ENCODE measurements at places on chromosomes 4 and X.

GRCh38 chr4:88866862-88867550 lies 169.4 kb upstream of the NAP1L5 start:
- no peaks in the 10 kb centered on the region for H3K4me1 ChIP-seq
- no peaks in the 10 kb centered on the region for H3K36me3 ChIP-seq
- H3K4me3 ChIP-seq: no peak overlapping the region
- H3K27me3 ChIP-seq: peaks cover 4% of the 10 kb centered on the region
- ATAC-seq: no peak

DNA sequence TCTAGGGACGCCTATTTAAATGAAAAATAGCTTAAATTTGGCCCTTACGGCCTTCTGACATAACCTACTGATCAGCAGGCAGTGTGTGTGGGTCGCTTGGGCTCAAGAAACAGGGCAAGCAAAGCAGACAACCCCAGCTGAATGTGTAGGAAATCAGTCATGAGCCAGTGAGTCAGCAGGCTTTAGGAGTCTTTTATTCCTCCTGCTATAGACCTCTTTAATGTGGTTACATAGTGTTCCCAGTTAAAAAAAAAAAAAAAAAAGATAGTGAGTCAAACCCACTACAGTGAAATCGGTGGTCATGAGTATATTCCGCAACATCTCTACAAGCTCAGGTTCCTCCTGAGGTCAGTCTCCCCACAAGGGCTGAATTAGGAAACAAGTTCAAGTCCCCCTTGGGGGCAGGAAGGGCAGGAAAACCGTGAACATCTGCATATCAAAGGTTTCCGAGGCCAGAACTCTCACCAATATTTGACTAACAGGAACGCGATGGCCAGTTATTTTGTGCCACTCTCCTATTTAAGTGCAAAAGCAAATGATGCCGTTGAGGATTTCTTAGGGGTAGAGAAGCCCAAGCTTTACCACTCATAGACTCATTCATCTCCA lies 32.7 kb downstream of the ACSL1 start:
- H3K36me3 ChIP-seq: peaks cover 7% of the 10 kb centered on the region
- peak overlapping the region; percentile 48 for H3K4me3 ChIP-seq
- H3K27me3 ChIP-seq: no peaks in the 10 kb centered on the region
- H3K4me1 ChIP-seq: peaks cover 19% of the 10 kb centered on the region

- no peaks in the 10 kb centered on the region for H3K27me3 ChIP-seq
- H3K4me1 ChIP-seq: peaks cover 17% of the 10 kb centered on the region
- ATAC-seq: no peak
- H3K27ac ChIP-seq: peak overlapping the region; percentile 87
- H3K36me3 ChIP-seq: peaks cover 9% of the 10 kb centered on the region
These were observed 1.1 kb downstream of the HTT start for GRCh38 chr4:3075652-3075981.

DNA sequence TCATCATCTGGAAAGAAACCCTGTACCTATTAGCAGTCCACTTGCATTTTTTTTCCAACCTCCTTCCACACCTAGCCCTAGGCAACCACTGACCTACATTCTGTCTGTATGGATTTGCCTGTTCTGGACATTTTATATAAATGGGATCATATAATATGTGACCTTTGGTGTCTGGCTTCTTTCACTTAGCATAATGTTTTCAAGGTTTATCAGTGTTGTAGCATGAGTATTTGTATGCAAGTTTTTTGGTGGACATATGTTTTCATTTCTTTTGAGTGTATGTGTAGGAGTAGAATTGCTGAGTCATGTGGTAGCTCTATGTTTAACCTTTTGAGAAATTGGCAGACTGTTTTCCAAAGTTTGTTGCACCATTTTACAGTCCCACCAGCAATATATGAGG lies 198.6 kb downstream of the CEP135 start:
- H3K36me3 ChIP-seq: no peaks in the 10 kb centered on the region
- no peak for ATAC-seq
- no peak overlapping the region for H3K27ac ChIP-seq

- ATAC-seq: no peak
- no peak overlapping the region for H3K27ac ChIP-seq
- H3K4me3 ChIP-seq: no peak overlapping the region
These were observed 24.1 kb upstream of the STIM2 start for GRCh38 chr4:26836539-26836938.

- peaks cover 23% of the 10 kb centered on the region for H3K4me1 ChIP-seq
- peak overlapping the region; percentile 19 for H3K27ac ChIP-seq
- peak overlapping the region; percentile 64 for H3K4me3 ChIP-seq
- H3K27me3 ChIP-seq: no peaks in the 10 kb centered on the region
- ATAC-seq: peak; percentile 88
- no peaks in the 10 kb centered on the region for H3K36me3 ChIP-seq
These were observed 12.0 kb upstream of the CD38 start for GRCh38 chr4:15765910-15766697.
